ENCODE measurements at places on chromosomes 11 and 22. TPM values are rescaled to one million over a fixed set of nuclear protein-coding genes. Genes with fewer than 3 reads are reported as not detected.

DNA sequence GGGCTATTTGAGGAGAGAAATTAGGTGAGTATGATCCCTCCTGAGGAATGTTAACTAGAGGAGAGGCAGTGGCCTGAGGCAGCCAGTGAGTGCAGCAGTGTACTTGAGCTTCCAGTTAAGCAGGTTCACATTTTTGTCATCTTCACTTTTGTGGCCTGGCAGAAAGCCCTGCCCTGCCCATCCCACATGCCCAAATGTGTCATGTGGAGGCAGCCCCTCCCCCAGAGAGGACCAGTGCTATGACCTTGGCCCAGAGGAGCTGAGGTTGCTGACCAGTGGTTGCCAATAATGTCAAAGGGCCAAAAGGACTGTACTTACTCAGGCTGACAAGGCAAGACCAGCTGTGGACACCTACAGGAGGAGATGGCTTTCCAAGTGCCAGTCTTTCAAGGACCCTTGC, 17.6 kb upstream of the GRK2 start:
- no peak for DNase-seq

GRCh38 chr11:1567052-1567720, 4.9 kb downstream of the DUSP8 start:
- DNase-seq, result no peak

DNA sequence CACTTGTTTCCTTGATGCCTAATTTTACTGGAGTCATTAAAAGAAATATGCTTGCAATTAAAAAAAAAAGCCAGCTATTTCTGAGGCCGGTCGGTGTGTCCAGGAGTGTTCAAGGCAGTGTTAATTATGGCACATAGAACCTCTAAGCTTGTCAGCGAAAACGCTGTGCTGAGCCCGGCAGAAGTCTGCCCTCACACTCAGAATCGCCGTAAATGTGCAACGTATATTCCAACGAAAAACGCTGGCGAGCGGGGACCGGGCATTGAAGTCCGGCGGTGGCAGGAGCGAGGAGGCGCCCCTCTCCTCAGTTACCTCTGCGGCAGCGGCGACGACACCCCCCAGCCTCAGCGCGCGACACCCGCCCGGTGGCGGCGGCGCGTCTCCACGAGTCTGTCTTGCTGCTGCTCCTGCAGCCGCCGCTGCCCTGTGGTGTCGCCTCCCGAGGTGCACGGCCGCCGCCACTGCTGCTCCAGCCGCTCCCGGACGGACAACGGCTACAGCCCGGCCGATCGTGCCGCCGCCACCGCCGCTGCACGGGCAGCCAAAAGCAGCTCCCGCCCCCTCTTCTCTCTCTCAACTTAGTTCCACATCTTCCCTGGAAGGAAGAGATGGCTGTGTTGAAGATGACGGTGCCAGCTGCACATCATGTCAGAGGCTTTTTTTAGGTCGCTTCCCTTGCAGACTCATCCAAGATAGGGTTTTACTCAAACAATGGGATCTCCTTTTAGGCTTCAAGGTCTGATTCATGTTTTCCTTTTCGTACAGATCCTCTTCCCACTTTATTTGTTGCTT, 56.0 kb downstream of the JAM3 start:
- DNase-seq, result no peak

DNA sequence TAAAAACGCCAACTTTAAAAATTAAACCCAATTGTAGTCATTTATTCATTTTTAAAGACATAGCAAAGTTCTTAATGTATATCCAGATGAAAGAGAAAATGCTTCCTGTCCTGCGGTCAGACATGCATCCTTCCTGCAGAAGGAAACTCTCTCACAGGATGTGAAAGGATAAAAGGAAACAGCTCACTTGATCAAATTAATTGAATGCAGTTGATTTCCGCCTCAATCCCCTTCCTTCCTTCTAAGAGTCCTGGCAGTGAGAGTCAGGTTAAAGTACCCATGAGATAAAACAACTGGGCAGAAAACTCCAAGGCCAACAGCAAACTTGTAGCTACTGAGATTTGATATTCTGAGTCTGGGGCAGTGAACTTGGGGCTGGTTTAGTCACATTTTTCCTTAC, 38.5 kb downstream of the CWC15 start:
- no peak for DNase-seq

GRCh38 chr11:106551744-106552673, 466.3 kb downstream of the GUCY1A2 start:
- no peak for DNase-seq

DNA sequence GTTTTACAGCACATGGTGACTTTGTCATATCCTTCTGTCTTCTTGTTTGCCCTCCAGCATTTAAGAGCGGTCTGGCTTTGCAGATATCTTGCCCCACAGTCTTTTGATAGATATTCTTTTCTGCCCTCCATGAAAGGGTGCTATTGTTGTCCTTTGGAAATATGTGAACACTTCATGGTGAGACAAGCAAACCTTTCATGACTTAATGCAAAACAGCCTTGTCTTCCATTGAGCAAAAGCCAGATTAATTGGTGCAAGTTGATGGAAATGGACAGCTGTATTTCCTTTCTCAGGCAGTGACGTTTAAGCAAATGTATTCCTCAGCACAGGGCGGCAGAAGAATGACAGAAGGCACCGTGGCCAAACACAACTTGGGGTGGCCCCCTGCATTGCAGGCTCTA, 4.4 kb downstream of the DCPS start:
- DNase-seq, result no peak

GRCh38 chr22:50699756-50700386, 27.2 kb downstream of the SHANK3 start:
- DNase-seq, result no peak

GRCh38 chr11:117940736-117941135, 11.5 kb upstream of the TMPRSS13 start:
- DNase-seq, result no peak

The RBMXL2 gene
- polyA plus RNA-seq, result 0.12 TPM

The CNIH2 gene
- polyA plus RNA-seq, result 2.8 TPM

The LIF gene
- polyA plus RNA-seq, result 1.9 TPM

The TBX1 gene
- 0.26 TPM for polyA plus RNA-seq

The C11orf68 gene
- polyA plus RNA-seq, result 36.0 TPM

The RFPL2 gene
- 0.58 TPM for polyA plus RNA-seq
